Esophagus squamous epithelium (tissue), 5 donors: ENCODE measurements at places on chromosomes 6 and 20.

DNA sequence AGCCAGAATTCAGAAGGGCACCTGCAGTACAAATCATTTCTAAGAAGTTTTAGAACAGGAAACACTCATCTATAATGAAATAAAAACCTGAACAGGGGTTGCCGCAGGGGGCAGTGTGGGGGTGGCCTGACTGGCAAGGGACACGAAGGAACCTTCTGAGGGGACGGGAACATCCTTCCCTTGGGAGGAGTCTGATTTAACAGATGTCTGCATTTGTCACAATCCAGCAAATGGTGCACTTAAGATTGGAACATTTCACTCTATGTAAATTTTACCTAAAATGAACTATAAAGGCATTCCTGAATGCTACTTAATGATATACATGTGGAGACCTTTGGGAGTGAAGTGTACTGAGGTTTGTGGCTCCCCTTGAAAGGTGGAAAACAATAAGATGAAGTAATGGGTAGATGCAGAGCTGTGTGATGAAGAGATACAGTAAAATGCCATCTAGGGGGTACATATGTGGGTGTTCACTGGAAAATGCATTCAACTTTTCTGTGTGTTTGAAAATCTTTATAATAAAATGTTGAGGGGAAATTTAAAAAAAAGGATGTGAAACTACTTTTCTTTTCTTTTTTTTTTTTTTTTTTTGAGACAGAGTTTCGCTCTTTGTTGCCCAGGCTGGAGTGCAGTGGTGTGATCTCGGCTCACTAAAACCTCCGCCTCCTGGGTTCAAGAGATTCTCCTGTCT lies 89.5 kb downstream of the SNX5 start:
- peaks cover 32% of the 10 kb centered on the region for H3K4me1 ChIP-seq
- no peaks in the 10 kb centered on the region for H3K27me3 ChIP-seq
- DNase-seq, result no peak
- no peak overlapping the region for H3K4me3 ChIP-seq

GRCh38 chr6:25136854-25137253 lies 142.3 kb upstream of the CARMIL1 start:
- peak overlapping the region; percentile 43 for H3K4me3 ChIP-seq
- H3K4me1 ChIP-seq, result peaks cover 49% of the 10 kb centered on the region
- no peaks in the 10 kb centered on the region for H3K27me3 ChIP-seq
- H3K36me3 ChIP-seq, result no peaks in the 10 kb centered on the region
- no peak for DNase-seq
- peak overlapping the region; percentile 86 for H3K27ac ChIP-seq

DNA sequence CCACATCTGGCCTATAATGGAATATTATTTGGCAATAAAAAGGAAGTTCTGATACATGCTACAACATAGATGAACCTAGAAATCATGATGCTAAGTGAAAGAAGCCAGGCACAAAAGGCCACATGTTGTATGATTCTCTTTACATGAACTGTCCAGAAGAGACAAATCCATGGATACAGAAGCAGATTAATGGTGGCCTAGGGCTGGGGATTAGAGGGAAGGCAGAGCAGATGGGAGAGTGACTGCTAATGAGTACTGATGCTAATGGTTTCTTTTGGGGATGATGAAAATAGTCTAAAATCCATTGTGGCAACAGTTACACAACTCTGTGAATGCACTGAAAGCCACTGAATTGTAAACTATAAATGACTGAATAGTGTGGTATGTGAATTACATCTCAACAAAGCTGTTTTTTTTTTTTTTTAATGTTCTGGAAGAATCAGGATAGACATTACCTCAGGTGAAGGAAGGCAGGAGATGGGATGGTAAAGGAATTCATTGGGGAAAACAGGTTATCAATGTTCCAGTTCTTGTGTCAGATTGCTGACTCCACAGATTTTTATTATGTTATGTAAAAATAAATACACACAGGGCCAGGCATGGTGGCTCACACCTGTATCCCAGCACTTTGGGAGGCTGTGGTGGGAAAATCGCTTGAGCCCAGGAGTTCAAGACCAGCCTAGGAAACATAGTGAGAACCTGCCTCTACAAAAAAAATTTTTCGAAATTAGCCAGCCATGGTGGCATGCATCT lies 8.9 kb upstream of the SOX12 start:
- H3K4me3 ChIP-seq, result no peak overlapping the region
- no peaks in the 10 kb centered on the region for H3K27me3 ChIP-seq
- H3K36me3 ChIP-seq, result no peaks in the 10 kb centered on the region
- peaks cover 10% of the 10 kb centered on the region for H3K4me1 ChIP-seq
- no peak overlapping the region for H3K27ac ChIP-seq
- DNase-seq, result no peak

- no peak overlapping the region for H3K27ac ChIP-seq
- no peak for DNase-seq
- H3K4me3 ChIP-seq, result no peak overlapping the region
These were observed 280.3 kb upstream of the SYNCRIP start for GRCh38 chr6:85923013-85923430.

DNA sequence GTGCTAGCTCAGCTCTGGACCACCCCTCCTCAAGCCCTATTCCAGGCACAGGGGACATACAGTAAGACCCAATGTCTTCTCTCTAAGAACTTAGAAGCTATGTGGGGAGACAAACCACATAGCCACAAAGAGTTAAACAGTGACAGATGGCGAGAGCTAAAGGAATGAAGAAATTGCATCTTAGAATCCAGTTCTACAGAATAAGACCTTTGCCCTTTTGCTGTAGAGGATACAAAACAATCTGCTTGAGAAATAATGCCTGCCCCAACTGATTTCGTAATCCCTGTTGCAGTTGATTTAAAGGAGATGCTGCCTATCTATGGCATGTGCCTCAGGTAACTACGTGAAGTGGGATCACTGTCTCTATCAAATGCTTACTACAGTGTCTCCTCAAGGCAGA lies 31.2 kb downstream of the TNFRSF21 start:
- H3K4me3 ChIP-seq, result no peak overlapping the region
- H3K36me3 ChIP-seq, result peaks cover 33% of the 10 kb centered on the region
- H3K27ac ChIP-seq, result no peak overlapping the region

- H3K27ac ChIP-seq, result no peak overlapping the region
- H3K36me3 ChIP-seq, result no peaks in the 10 kb centered on the region
- no peak for DNase-seq
- no peak overlapping the region for H3K4me3 ChIP-seq
- H3K27me3 ChIP-seq, result no peaks in the 10 kb centered on the region
These were observed 102.6 kb upstream of the HDGFL1 start for GRCh38 chr6:22466665-22467245.

DNA sequence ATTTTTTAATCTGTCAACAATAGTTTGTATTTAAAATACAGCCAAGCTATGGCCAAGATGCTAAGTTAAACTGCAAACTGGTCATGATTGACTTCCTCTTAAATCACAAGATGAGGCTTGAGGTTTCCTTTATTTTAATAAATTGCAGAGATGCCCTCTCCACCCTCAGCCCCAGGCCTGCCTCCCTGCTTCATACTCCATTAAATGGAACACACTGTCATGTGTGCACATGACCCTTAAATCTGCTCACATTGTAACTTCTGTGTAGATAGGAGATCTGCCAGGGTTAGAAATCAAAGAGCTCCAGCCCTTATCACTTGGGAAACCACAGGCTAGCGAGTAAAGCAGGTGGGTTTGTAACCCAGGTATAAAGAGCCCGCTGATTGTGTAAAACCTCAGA lies 20.8 kb downstream of the DUSP22 start:
- no peak overlapping the region for H3K27ac ChIP-seq
- peaks cover 26% of the 10 kb centered on the region for H3K4me1 ChIP-seq
- DNase-seq, result no peak
- no peaks in the 10 kb centered on the region for H3K27me3 ChIP-seq
- no peak overlapping the region for H3K4me3 ChIP-seq

DNA sequence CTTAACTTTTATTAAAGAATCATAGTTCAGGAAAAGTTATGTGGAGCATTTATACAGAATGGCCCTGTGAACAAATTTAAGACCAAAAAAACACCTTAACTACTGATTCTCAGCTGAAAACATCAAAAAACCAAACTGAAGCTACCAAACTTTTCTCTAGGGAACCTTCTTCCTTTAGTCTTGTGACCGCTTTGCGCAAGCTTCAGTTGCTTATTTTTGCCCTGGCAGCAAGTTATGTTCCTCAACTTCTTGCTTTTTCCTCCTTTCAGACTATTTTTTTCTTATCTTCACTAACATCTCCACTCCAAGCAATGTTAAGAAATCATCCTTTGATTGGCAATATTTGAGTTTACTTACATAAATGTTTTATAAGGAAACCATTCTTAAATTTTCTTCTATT lies 100.1 kb downstream of the MYB start:
- DNase-seq, result no peak
- no peak overlapping the region for H3K4me3 ChIP-seq
- H3K27ac ChIP-seq, result no peak overlapping the region
- no peaks in the 10 kb centered on the region for H3K27me3 ChIP-seq
- H3K36me3 ChIP-seq, result no peaks in the 10 kb centered on the region

DNA sequence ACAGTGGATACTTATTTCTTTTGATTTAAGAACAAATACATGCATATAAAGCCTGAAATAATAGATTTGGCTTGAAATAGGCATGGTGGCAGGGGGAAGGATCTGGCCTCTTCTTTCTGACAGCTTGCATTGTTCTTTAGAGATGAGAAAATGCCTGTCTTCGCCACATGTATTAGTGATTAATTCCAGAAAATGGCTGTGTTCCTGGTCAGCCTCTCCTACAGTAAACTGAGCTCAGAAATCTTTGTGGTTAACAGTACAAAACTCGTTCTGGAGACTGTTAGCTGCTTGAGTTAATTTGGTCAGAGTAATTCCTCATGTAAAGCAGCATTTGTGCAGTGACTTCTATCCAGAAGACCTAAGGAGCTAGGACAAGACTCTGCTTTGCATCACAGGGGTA lies 151.5 kb downstream of the EYA4 start:
- DNase-seq, result no peak
- H3K4me3 ChIP-seq, result no peak overlapping the region
- no peaks in the 10 kb centered on the region for H3K4me1 ChIP-seq

DNA sequence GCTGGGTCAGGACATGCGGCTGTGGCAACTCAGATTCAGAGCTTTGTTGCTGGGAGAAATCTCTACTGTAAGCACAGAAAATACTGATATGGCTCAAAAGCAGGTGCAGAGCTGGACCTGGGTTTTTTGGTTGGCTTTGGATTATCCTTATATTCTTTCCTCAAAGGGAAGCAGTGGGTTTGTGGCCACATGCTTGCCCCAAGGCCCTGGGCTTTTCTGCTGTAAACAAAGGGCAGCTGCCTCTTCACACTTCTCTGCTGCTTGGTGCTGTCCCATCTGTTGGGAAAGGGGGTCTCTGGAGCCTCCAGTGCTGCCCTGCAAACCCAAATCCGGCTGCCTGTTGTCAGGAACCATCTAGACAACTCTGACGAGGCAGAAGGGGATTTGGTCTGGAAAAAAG lies 52.4 kb downstream of the ANKRD6 start:
- H3K27ac ChIP-seq, result no peak overlapping the region
- peaks cover 18% of the 10 kb centered on the region for H3K4me1 ChIP-seq
- no peaks in the 10 kb centered on the region for H3K36me3 ChIP-seq
- no peak for DNase-seq

GRCh38 chr6:32969685-32970412 lies 1.5 kb downstream of the BRD2 start:
- H3K36me3 ChIP-seq, result peaks cover 20% of the 10 kb centered on the region
- no peaks in the 10 kb centered on the region for H3K27me3 ChIP-seq
- peak overlapping the region; percentile 86 for H3K4me3 ChIP-seq
- no peak for DNase-seq

GRCh38 chr6:159194421-159194820 lies 25.2 kb downstream of the FNDC1 start:
- no peak overlapping the region for H3K4me3 ChIP-seq
- no peak for DNase-seq
- no peaks in the 10 kb centered on the region for H3K36me3 ChIP-seq
- peaks cover 12% of the 10 kb centered on the region for H3K27me3 ChIP-seq
- no peaks in the 10 kb centered on the region for H3K4me1 ChIP-seq
- no peak overlapping the region for H3K27ac ChIP-seq

DNA sequence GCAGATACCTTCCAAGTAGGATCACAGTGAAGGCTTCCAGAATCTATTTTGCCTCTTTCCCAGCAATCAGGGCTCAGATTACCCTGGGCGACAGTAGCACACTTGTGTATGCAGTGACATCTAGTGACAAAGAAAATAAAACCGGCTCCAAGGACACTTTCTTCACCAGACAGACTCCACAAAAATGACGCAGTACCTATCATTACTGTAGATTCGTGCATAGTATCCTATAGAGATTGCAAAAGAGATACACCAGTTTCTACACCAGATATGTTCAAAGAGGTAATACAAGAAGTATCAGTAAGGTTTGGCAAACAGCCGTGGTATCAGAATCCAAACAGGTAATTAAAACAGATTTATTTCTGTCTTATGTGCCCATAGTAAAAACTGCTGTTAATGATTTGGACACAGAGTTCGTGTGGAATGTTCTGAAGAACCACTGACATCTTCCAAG lies 600.4 kb upstream of the JAG1 start:
- no peaks in the 10 kb centered on the region for H3K36me3 ChIP-seq
- H3K4me3 ChIP-seq, result no peak overlapping the region
- no peak for DNase-seq
- H3K27ac ChIP-seq, result no peak overlapping the region
- no peaks in the 10 kb centered on the region for H3K27me3 ChIP-seq

DNA sequence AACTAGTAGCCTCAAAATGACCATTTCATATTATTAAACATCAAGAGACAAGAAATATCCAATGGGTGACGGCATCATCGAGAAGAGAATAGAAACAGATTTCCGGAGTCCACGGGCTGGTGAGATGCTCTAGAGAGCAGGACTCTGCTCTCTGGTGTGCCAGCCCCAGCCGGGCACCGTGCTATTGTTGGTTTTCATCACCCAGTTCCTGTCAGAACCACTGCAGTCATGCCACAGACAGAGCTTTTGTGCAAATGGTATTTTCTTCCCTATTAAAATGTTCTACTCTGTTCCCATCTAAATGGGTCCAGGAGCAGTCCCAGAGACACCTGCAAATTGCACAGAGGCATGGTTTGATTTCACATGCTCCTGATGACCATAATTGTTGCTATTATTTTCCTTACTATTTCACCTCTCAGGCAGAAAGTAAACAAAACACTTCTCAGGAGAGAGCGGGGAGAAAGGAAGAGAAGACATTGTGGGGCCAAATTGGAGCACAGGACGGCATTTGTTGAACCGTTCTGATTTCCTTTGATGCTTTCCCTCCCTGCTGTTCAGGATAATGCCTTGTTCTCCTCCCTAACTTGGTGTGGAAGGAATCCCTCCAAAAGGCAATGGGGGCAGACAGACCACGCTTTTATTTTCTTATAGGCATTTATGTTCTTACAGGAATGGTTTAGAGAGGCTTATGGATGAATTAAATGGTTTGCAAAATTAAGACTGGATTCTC lies 11.4 kb upstream of the RAMACL start:
- H3K4me3 ChIP-seq, result no peak overlapping the region
- H3K27me3 ChIP-seq, result no peaks in the 10 kb centered on the region
- peaks cover 17% of the 10 kb centered on the region for H3K4me1 ChIP-seq
- no peak for DNase-seq
- H3K27ac ChIP-seq, result no peak overlapping the region

- no peaks in the 10 kb centered on the region for H3K27me3 ChIP-seq
- H3K4me3 ChIP-seq, result no peak overlapping the region
- H3K4me1 ChIP-seq, result peaks cover 50% of the 10 kb centered on the region
These were observed 38.2 kb upstream of the IER3 start for GRCh38 chr6:30782425-30783014.

GRCh38 chr6:18242062-18242851 lies 22.1 kb downstream of the DEK start:
- peak overlapping the region; percentile 40 for H3K27ac ChIP-seq
- no peak overlapping the region for H3K4me3 ChIP-seq
- H3K36me3 ChIP-seq, result peaks cover 73% of the 10 kb centered on the region
- no peaks in the 10 kb centered on the region for H3K27me3 ChIP-seq
- peaks cover 22% of the 10 kb centered on the region for H3K4me1 ChIP-seq

GRCh38 chr6:56172144-56172543 lies 75.2 kb downstream of the COL21A1 start:
- H3K36me3 ChIP-seq, result no peaks in the 10 kb centered on the region
- no peak overlapping the region for H3K27ac ChIP-seq
- no peaks in the 10 kb centered on the region for H3K4me1 ChIP-seq
- no peak overlapping the region for H3K4me3 ChIP-seq
- no peak for DNase-seq
- no peaks in the 10 kb centered on the region for H3K27me3 ChIP-seq
